ENCODE measurements at places on chromosomes 2 and 18. TPM values are rescaled to one million over a fixed set of nuclear protein-coding genes. Genes with fewer than 3 reads are reported as not detected.

DNA sequence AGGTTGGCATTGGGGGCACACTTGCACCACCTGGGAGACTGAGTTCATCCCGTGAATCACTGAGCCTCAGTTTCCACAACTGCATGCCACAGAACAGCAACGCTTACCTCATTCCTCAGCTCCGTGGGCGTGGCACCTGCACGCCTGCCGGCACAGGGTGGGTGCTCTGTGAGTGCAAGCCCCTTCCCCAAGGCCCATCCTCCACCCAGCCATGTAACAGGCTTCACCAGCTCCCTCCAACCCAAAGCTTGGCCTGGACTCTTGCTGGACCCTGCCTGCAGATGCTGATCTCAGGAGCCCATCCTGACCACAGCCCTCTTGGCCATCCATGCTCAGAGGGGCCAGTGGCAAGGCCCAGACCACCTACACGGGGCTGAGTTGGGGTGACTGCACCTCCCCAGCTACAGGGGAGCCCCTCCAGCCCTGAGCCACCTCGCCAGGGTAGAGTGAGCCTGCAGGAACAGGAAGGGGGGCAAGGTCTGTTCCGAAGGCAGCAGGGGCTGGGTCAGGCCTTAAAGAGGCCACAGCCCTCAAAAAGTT lies 1.8 kb downstream of the PRLH start:
- H3K4me3 ChIP-seq: no peak overlapping the region
- no peak overlapping the region for H3K27ac ChIP-seq
- H3K27me3 ChIP-seq: no peaks in the 10 kb centered on the region
- no peaks in the 10 kb centered on the region for H3K36me3 ChIP-seq
- DNase-seq: no peak

Gene PSMA8
- not detected for total RNA-seq

Gene M1AP
- 0.72 TPM for total RNA-seq

Gene MC4R
- total RNA-seq: not detected
